ENCODE measurements at places on chromosomes 1 and 21.

DNA sequence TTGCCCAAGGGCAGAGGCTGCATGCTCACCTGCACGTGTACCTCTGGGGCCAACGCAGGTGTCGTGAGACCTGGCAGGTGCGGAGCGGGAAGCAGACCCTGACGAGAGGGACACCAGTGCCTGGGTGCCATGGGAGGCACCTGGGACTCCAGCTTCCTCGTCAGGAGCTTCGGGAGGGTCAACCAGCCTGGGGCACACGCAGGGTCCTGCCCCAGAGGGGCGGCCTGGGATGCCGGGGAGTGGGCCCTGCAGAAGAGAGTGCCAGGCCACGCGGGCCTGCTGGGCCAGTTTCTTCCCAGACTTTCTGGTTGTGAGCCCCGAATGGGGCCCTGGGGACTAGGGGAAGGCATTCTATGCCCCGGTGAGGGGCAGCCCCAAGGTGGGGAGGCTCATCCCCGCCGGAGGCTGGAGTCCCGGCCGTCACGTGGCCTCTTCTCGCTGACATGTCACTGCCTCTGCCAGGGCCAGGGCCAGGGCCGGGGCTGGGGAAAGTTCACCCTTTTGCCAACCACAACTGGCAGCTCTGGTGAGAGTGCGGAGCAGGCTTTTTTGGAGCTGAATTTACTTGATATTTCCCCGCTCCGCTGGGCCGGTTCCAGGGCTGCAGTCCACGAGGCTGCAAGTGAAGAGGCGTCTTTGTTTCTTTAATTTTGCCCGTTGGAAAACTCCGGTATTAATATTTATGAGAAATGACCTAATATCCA, 38.5 kb upstream of the ACTRT2 start:
- no peak for ATAC-seq

DNA sequence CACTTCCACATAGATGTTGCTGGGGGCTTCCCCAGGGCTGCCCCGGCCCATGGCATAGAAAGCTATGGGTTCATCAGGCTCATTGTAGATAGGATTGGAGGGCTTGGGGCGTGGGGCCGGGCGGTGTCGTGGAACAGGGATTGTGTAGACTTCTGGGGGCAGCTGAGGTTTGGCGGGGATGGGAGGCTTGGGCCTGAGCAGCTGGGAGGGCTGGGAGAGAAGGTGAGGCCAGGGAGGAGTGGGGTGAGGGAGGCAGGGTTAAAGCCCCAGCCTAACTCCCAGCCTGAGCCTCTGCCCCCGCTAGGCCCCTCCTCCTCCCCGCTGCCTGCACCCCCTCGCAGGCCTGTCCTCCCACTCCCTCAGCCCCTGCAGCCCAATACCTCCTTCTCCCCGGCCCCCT, 7.4 kb downstream of the SH2D2A start:
- no peak for ATAC-seq

DNA sequence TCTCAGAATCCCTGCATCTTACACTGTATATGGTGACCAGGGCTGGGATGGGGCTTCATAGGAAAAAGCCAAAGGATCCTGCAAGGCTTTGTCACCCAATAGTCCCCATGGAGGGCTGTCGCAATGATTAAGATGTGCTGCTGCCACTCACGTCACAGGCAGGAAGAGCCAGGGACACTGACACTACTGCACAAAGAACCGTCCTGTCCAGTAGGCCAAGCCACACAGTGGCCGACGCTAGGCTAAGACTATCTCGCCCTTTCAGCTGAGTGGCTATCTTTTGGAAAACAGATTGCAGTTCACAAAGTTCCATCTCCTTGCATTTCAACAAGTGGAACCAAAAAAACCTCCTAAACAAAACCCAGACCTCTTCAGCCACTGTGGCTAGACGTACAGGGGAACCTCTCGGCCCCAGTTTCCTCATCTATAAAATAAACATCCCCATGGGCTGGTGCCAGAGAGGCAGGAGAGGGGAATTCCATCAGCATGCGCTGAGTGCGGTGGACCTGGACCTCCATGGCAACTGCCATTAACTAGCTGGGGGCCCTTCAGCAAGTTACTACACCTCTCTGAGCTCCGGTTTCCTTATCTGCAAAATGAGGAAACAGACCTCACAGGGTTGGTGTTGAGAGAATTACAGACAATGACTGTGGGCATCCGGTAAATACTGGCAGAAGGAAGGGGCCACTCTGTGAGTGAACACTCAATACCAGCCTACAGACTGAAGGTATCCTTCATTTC, 8.7 kb downstream of the CAPZB start:
- no peak for ATAC-seq

DNA sequence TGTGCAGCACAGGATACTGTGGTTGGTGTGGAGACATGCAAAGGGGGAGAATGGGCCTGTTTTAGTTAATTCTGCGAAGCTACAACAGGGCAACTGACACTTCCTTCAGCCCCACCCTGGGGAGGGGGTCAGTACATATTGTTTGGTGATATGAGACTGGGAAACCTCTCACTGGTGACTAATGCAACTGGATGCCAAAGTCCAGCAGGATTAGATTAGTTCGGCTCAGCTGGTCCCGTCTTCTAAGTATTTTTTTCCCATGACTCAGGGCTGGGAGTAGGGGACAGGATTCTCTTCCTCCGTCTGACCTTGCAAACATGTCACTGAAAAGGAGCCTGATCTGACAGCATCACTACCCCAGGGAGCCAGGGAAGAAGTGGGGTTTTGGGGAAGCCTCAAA, 43.0 kb downstream of the PLXNA2 start:
- ATAC-seq, result peak; percentile 8

- peak; percentile 0 for ATAC-seq
Measured at GRCh38 chr1:244450597-244451538, 841 bp downstream of the ADSS2 start.
